ENCODE measurements at places on chromosomes 12 and 14.

GRCh38 chr14:90428676-90429075 lies 31.8 kb downstream of the CALM1 start:
- DNase-seq = no peak

DNA sequence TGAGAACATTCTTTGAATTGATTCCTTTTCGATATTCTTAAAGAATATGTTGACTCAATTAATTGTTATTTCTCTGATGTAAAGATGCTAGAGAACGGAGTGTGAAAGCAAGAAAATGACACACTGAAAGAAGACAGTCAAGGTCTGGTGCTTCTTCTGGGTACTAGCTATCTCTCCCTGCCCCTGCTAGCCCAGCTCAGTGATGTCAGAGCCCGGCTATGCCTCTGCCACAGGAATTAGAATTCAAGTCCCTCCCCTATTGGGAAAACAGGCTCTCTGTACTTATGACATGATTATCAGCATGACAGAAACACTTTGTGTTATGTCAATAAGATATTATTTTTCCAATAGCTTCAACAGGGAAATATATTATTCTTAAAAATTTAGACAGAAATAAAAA lies 252.4 kb downstream of the KCNC2 start:
- no peak for DNase-seq

DNA sequence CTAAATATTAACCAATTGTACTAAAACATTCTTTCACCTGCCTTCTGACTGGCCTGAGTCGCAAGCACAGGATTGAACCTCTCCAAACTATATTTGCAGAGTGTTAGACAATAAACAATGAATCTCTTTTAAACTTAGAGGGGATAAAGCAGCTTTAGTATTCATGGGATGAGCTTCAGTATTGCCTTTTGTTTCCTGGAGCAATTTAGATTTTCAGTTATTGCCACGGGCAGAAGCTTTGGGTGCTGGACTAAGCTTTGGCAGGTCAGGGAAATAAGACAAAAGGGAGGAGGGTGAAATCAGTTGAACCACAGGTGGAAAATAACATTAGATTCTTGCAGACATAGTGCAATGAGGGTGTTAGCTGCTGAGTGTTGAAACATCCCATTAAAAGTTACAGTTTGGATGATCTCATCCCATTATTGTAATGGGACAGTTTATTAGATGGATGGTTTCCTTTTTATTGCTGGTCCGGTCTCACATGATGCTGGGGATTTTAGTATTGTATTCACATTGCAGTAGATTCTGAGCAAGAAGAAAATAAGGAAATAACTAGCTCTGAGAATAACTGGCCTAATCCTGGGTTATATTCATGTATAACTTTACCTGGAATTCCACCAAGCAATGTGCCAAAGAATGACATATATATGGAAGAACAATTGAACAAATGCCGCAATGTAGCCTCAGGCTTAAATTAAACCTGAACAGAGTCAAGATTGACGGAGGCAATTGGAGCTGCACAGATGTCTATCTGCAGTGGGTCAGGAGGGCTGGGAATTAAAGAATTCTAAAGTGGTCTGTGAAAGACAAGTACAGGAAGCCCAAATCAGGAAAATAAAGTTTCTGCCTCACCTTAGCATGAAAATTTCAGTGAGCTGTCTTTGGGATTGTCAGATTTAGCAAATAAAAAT lies 1092.8 kb upstream of the SEL1L start:
- no peak for DNase-seq

DNA sequence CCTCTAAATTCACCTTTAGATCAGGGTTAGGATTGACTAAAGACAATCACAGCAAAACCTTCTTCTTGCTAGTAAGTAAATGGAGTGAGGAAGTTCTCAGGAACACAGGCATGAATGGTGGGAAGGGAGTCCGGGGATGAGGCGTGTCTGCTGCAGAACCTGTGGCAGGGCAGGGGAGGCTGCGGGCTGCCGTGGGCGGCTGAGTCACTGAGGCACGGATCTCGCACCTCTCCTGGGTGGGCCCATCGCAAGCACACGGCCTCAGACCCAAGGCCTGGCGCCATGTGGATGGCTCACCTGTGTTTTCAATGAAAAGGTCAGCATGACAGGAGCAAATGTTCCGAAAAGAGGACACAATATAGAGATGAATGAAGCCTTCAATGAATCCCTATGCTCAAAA lies 85.4 kb downstream of the PIWIL1 start:
- no peak for DNase-seq

- peak; percentile 45 for DNase-seq
Observed at GRCh38 chr14:92253381-92253894, 69.5 kb upstream of the SLC24A4 start.

- no peak for DNase-seq
Observed at GRCh38 chr14:35480119-35480769, 53.7 kb upstream of the INSM2 start.

DNA sequence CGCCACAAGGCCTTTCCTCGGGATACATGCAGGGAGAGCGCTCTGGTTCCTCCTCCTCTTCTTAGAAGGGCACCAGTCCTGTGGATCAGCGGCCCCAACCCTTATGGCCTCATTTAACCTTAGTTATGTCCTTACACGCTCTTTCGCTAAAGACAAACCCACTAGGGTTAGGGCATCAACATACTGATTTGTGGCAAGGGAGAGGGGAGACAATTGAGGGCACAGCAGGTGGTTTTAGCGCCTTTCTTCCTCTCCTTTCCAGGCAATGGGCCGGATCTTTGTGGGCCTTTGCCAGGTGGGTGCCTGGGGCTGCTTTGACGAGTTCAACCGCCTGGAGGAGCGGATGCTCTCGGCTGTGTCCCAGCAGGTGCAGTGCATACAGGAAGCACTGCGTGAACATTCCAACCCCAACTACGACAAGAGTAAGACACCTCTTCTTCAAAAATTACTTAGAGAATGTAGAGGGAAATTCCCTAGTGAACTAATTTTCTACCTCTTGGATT lies 43.6 kb downstream of the DYNC1H1 start:
- no peak for DNase-seq

DNA sequence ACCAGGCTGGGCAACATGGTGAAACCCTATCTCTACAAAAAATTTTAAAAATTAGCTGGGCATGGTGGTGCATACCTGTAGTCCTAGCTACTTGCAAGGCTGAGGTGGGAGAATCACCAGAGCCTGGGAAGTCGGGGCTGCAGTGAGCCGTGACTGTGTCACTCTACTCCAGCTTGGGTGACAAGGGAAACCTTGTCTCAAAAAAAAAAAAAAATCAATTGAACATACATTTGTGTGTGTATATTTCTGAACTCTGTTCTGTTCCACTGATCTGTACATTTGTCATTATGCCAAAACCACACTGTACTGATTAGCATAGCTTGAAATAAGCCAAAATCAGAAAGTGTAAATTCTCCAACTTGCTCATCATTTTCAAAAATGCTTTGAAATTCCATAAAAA lies 254.6 kb downstream of the SOX5 start:
- no peak for DNase-seq

DNA sequence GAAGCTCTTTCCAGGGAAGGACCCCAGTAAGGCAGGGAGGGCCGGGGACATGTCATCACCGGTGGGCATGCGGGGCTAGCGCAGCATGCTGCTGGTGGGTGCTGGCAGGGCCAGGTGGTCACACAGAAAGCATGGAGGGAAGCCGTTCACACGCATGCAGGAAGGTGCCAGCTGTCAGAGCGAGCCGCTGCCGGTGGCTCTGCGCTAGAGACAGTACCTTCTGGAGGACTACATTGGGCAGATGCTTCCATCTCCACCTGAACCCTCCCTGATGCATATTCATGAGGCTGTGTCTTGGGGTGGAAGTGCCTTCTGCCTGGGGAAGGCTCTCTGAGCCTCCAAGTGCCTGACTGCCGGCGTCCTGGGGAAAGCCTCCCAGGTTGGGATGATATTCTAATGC lies 203.8 kb downstream of the CALM1 start:
- DNase-seq = no peak

GRCh38 chr12:104218935-104219334 lies 3.4 kb downstream of the TXNRD1 start:
- DNase-seq = no peak

- DNase-seq = no peak
Observed at GRCh38 chr14:31411218-31411727, 9.1 kb downstream of the HEATR5A start.

Measured in thyroid gland (tissue), 4 donors.